Activated T-helper 1 cell treated with anti-CD3 and anti-CD28 coated beads, Interleukin-2, amount 50 U/mL, for 16 hours (primary cell): ENCODE measurements at places on chromosomes 3 and 15.

GRCh38 chr3:121970047-121970446, 52.0 kb downstream of the ILDR1 start:
- no peak for DNase-seq

- no peak for DNase-seq
Measured at GRCh38 chr15:89845305-89845893, 30.7 kb upstream of the ANPEP start.

DNA sequence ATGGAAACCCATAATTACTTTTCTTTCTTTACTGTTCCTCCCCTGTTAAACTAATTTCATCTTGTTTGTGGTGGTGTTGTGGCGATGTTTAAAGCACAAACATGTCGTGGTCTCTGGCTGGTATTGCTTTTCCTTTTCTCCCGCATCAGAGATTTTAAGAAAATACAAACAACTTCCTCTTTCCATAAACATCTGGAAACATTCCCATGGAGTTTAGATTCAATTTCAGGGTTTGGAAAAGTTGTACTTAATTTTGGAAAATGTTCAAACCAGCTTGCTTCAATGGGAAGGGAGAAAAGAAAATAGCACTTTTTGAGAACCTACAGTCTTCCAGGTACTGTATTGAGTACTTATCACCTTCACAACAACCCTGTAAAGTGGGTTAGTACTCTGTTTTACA, 30.4 kb downstream of the STARD9 start:
- no peak for DNase-seq

- DNase-seq = no peak
Measured at GRCh38 chr3:47571391-47572175, 7.1 kb downstream of the CSPG5 start.

- DNase-seq = no peak
Measured at GRCh38 chr3:66280304-66280703, 59.5 kb downstream of the SLC25A26 start.

GRCh38 chr3:52313774-52314188, 2.3 kb upstream of the DNAH1 start:
- no peak for DNase-seq

DNA sequence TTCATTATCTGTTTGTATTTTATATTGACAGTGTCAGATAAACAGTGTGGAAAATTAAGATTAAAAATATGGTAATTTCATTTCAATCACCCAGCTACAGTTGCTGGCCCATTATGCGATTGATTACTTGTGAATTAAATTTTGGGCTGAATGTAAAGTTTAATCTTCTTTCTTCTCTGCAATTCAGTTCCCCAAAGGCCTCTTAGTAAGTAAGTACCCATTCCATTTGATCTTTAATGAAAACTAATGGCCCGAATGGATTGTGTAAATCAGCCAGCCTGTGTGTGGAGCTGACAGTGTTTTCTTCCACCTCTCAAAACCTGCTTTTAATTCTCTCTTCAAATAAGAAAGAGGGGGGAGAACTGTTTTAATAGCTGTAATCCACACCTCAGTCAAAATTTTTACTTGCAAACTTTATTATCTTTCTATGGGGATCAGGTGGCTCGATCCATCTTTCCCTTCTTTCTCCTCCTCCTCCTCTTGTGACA, 307.1 kb downstream of the IL20RB start:
- no peak for DNase-seq

- no peak for DNase-seq
Measured at GRCh38 chr3:27380433-27381357, 11.5 kb upstream of the NEK10 start.

GRCh38 chr3:125110016-125110875, 54.4 kb upstream of the HEG1 start:
- DNase-seq = no peak

DNA sequence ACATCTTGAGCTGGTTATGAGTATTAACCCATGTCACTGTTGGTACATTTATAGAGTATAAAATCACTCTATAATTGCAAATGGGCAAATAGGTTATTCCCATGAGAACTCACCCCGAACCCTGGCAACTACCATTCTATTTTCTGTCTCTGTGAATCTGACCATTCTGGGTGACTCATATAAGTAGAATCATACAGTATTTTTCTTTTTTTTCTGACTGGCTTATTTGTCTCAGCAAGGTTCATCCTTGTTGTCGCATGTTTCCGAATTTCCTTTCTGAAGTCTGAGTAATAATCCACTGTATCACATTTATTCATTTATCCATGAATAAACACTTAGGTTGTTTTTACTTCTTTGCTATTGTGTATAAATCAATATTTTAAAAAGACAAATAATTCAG, 59.9 kb upstream of the CHRM5 start:
- no peak for DNase-seq

DNA sequence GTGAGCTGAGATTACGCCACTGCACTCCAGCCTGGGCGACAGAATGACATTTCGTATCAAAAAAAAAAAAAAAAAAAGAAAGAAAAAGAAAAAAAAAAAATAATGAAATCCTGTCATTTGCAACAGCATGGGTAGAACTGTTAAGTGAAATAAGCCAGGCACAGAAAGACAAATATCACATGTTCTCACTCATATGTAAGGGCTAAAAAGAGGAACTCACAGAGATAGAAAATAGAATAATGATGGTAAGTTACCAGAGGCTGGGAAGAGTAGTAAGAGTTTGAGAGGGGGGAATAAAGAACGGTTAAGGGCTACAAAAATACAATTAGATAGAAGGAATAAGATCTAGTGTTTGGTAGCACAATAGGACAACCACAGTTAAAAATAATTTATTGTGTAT, 19.7 kb downstream of the DENND6A start:
- DNase-seq = no peak

DNA sequence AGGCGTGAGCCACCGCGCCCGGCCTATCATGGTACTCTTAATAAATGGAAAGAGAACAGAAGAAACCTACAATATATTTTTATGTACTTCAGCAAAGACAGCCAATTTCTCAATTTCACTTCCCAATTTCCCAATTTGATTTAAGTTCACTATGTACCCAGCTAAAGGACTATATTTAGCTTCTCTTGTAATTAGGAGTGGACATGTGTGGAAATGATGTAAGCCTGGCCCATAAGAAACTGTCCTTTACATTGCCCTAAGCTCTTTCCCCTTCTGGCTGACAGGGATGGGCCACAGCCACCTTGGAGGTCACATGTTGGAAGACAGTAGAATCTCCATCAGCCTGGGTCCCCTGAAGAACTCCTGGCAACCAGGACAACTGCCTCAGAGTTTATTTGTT, 6.2 kb downstream of the TMEM39A start:
- no peak for DNase-seq

GRCh38 chr3:56291953-56292352, 176.3 kb downstream of the ERC2 start:
- DNase-seq = no peak

DNA sequence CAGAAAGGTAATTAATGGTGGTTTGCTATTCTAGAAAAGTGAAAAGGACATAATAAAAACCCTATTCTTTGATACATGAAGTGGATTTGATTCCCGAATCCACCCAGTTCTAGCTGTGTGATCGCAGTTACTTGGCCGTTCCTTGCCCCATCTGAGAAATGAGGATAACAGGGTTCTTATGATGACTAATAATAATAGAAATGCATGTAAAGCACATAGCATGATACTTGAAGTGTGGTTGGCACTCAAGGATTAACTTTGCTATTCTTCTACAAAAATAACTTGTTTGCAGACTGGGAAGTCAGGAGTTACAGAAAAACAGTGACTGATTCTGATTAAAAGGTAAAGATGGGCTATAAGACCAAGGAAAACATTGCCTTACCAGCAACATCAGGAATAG, 26.8 kb downstream of the PARL start:
- DNase-seq = no peak

DNA sequence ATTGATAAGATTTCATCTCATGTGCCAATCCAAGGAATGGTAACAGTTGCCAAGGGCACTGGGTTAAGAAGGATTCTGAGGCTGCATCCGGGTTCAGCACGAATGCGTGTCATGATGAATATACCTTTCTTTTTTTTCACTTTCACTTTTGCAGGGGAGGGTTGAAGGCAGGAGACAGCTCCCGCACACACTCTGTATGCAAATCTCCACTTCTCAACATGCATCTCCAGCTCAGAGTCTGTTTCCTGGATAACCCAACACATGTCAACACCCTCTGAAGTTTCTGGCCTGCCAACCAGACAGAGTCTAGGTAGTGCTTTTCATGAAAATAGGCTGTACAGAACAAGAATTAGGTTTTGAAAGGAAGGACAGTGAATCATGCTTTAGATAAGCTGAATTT, 21.6 kb downstream of the B4GALT4 start:
- DNase-seq = no peak

DNA sequence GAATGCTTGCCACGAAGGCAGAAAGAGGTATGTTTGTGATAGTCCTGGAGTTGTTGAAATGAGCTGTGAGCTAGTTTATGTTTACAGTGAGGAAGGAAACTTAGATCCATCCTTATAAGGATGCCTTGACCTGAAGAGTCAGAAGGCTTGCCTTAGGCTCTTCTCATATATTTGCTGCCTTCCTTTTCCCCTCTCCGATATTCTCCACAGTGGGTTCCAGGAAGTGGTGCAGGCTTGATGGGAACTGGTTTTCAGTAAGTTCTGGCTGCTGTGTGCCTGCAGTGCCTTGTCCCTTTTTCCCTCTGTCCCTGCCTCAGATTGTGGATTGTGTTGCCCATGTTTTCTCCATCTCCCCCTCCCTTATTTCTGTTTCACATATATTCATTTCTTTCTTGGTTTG, 287.3 kb upstream of the UBE2E1 start:
- no peak for DNase-seq

DNA sequence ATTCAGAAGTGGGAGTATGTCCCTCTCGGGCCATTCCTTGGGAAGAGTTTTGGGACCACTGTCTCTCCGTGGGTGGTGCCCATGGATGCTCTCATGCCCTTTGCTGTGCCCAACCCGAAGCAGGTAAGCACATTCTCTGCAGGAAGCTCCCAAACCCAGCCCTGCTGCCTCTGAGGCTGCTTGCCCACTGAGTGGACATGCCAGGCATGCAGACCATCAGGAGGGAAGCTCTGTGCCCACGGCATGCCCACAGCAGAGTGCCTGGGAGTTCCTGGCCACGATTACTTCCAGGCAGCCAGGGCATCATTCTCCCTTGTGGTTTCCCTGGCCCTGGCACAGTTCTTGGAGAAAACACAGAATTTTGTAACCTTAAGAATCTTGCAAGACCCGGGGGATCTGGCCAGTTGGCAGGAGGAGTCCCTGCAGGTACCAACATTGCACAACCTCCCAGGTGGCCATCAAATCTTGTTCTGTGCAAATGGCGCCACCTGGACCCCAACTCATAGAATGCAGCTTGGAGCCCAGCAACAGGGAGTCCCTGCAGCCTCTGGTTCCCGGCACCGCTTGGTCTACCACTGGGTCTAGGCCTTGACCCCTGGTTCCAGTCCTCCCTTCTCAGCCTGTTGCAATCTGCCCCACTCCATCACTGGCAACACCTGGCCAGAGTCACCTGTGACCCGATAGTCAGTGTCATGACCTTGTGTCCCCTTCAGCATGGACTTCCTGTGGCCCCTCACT, 20.4 kb downstream of the FAH start:
- DNase-seq = peak; percentile 29

DNA sequence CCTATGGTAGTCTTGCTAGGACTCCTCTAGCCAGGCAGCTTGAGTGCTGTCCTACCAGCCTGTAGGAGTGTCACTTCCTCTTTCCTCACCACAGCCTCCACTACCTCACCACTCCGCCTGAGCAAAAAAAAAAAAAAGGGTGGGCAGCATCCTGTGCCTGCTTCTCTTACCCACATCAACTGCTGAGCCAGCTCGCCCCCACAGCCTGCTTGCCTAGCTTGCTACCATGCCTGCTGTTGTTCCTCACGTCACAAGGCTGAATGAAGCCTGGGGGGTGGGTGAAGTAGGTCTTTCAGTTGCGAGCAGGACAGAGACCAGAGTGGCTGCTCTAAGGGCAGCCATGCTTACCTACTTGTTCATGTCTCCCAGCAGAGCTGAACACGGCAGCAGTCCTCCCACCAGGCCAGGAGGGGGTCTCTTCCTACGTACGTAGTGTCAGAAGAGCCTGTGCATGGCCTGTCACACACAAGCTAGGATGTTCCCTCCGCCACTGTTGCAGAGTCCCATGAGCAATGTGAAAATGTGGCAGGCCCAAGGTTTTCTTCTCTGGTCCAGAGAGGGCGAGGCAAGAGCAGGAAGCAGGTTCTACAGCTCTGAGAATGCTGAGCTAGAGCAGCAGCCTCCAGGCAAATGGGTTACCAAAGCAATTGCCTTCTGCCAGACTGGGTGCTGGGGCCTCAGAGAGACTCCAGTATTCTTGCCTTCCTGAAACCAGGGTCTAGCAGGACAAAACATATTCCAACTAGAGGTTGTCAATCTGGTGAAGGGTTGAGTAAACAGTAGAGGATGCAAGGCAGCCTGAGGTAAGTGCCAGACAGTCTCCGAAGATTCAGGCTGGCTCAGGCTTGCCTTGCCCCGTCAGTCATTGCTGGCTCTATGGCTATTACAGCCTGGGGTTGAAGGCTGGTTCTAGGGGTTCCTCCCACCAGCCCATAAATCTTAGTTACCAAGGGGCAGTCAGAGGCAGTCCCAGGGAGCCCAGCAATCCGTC, 8.1 kb downstream of the PPM1M start:
- peak; percentile 73 for DNase-seq

- no peak for DNase-seq
Measured at GRCh38 chr3:66606868-66607267, 106.0 kb upstream of the LRIG1 start.
